GM23248 (cell line): ENCODE measurements at places on chromosomes 5 and 9.

DNA sequence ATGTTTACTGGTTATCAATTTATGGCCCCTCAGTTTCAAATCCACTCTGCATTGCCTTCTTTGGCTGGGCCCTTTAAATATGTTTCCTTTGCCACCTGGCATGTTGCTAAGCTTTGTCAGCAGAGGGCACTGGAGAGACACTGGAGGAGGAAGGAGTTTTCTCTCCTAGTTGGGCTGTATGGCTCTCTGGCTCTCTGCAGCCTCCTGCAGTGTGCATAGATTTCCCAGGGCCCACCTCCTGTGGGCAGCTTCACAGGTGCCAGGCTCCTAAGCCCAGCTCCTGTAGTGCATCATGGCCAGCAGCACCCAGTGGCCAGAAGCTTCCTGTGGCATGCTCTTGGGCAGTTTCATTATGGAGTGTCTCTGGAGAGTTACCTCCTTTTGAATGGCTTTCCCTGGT, 23.3 kb downstream of the CAVIN4 start:
- H3K4me3 ChIP-seq: no peak overlapping the region
- H3K4me1 ChIP-seq: no peaks in the 10 kb centered on the region
- no peaks in the 10 kb centered on the region for H3K36me3 ChIP-seq
- peak; percentile 84 for DNase-seq

- no peak overlapping the region for H3K4me3 ChIP-seq
- H3K36me3 ChIP-seq: peaks cover 4% of the 10 kb centered on the region; the same call in 1 of the 2 replicates
- DNase-seq: no peak
- peaks cover 19% of the 10 kb centered on the region for H3K4me1 ChIP-seq
- no peak overlapping the region for H3K27ac ChIP-seq
These were observed 52.5 kb downstream of the OTULIN start for GRCh38 chr5:14716755-14717752.

GRCh38 chr5:87347272-87347671, 65.5 kb downstream of the CCNH start:
- peaks cover 40% of the 10 kb centered on the region for H3K36me3 ChIP-seq
- no peak overlapping the region for H3K27ac ChIP-seq
- no peak for DNase-seq
- peaks cover 18% of the 10 kb centered on the region for H3K4me1 ChIP-seq
- no peak overlapping the region for H3K4me3 ChIP-seq
- no peaks in the 10 kb centered on the region for H3K27me3 ChIP-seq

DNA sequence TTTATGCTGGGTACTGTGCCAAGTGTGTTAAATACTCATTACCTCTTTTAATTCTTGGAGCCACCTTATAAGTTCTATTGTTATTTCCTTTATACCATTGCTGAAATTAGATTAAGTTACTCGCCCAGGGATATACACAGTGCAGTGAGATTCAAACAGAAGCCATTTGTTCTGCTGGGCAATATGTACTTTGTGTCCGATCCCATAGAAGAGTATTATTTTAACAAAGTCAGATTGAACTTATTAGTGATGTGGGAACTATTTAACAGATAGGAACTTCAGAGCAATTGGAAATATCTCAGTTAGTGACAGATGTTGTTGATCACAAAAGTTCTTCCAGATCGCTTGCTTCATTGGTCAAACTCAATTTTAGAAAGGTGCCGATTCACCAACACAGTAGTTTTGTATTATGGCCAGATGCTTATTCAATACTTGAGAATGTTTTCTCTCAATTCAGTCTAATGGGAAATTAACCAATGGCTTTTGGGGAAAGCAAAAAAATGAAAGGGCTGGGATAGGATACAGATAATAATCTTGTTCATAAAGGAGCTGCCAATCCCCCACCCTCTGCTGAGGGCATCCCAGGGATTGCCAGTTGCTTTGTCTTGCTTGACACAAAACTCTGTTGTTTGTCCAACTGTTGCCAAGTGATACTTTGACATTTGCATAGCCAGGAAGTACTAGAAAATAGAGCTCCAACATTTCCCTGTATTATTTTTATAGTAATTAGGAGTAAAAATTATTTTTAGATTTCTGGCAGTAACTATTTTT, 94.8 kb upstream of the SEMA6A start:
- no peaks in the 10 kb centered on the region for H3K4me1 ChIP-seq
- H3K27ac ChIP-seq: no peak overlapping the region
- H3K27me3 ChIP-seq: no peaks in the 10 kb centered on the region
- no peak for DNase-seq
- no peaks in the 10 kb centered on the region for H3K36me3 ChIP-seq

DNA sequence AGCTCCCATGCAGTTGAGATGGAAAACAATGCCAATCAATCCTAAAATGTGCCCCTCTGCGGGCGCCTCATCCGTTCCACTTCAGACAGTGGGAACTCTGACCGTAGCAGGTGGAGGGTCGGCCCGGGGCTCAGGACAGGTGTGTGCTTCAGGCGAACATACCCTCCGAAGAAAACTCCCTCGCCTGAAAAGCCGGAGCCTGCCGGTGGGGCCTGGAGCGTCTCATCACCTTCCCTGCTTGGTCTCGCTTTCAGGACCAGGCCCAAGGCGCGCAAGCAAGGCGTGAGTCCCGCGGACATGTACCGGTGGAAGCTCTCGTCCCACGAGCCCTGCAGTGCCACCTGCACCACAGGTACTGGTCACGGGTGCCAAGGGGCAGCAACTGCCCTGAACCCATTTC, 26.4 kb downstream of the ADAMTSL2 start:
- no peak overlapping the region for H3K27ac ChIP-seq
- DNase-seq: no peak
- peaks cover 16% of the 10 kb centered on the region; the same call in 1 of the 2 replicates for H3K27me3 ChIP-seq
- no peak overlapping the region for H3K4me3 ChIP-seq

GRCh38 chr5:124355928-124356327, 390.5 kb downstream of the ZNF608 start:
- H3K36me3 ChIP-seq: no peaks in the 10 kb centered on the region
- peaks cover 27% of the 10 kb centered on the region for H3K27me3 ChIP-seq
- DNase-seq: no peak
- H3K4me1 ChIP-seq: no peaks in the 10 kb centered on the region
- H3K27ac ChIP-seq: no peak overlapping the region

DNA sequence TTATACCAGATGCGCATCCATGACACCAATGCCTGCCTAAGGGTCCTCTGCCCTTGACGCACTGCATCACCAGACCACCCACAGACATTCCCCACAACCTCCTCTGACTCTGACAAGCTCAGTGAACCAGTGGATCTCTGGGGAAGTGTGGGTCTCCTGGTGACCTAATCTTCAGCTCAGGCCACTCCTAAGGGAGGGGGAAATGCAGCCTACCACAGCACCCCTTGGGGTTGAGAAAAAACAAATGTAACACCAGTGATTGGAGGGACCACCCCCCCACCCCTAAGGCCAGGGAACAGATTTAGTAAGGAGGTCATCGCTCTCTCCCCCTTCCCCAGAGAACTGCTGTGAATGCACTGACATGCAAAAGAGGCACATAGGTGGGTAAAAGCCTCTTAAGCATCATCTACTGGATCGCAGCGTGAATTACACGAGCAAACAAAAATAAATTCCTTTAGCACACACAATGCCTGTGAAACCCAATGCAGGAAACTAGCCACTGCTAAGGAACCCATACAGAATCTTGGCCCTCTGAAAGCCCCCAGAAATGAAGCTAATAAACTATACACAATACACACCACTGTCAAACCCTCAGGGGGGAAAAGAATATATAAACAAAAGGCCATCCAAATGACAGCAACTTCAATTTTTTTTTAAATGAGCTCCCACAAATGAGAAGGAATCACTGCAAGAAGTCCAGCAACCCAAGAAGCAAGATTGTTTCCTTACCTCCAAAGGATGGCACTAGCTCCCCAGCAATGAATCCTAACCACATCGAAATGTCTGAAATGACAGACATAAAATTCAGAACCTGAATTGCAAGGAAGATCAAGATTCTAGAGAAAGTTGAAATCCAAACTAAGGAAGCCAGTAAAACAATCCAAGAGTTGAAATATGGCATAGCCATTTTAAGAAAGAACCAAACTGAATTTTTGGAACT, 513.7 kb upstream of the PTGER4 start:
- H3K4me1 ChIP-seq: no peaks in the 10 kb centered on the region
- no peaks in the 10 kb centered on the region; the same call in 1 of the 2 replicates for H3K27me3 ChIP-seq
- H3K4me3 ChIP-seq: no peak overlapping the region

GRCh38 chr5:131706281-131706680, 71.3 kb upstream of the RAPGEF6 start:
- DNase-seq: no peak
- no peaks in the 10 kb centered on the region for H3K4me1 ChIP-seq
- no peak overlapping the region for H3K4me3 ChIP-seq
- H3K36me3 ChIP-seq: peaks cover 61% of the 10 kb centered on the region
- H3K27ac ChIP-seq: no peak overlapping the region

GRCh38 chr5:160366230-160366629, 4.2 kb downstream of the C1QTNF2 start:
- H3K4me3 ChIP-seq: no peak overlapping the region
- no peak for DNase-seq
- H3K4me1 ChIP-seq: no peaks in the 10 kb centered on the region
- H3K36me3 ChIP-seq: no peaks in the 10 kb centered on the region
- H3K27ac ChIP-seq: no peak overlapping the region

- no peak overlapping the region for H3K4me3 ChIP-seq
- no peak overlapping the region for H3K27ac ChIP-seq
- no peaks in the 10 kb centered on the region for H3K27me3 ChIP-seq
- no peaks in the 10 kb centered on the region for H3K4me1 ChIP-seq
These were observed 103.1 kb upstream of the ISL1 start for GRCh38 chr5:51279983-51280706.

- no peak overlapping the region for H3K4me3 ChIP-seq
- no peaks in the 10 kb centered on the region for H3K27me3 ChIP-seq
- no peaks in the 10 kb centered on the region for H3K4me1 ChIP-seq
- no peak for DNase-seq
These were observed 503.0 kb upstream of the ZNF608 start for GRCh38 chr5:125249400-125249799.

GRCh38 chr9:31574006-31574765, 810.3 kb upstream of the ACO1 start:
- H3K27ac ChIP-seq: no peak overlapping the region
- H3K36me3 ChIP-seq: no peaks in the 10 kb centered on the region
- H3K4me1 ChIP-seq: no peaks in the 10 kb centered on the region
- H3K27me3 ChIP-seq: no peaks in the 10 kb centered on the region
